Activated CD8-positive, alpha-beta memory T cell treated with anti-CD3 and anti-CD28 coated beads for 1 hour (primary cell): ENCODE measurements at places on chromosomes 11 and 22.

- no peak for DNase-seq
Measured at GRCh38 chr11:86046116-86046515, 22.8 kb downstream of the PICALM start.

DNA sequence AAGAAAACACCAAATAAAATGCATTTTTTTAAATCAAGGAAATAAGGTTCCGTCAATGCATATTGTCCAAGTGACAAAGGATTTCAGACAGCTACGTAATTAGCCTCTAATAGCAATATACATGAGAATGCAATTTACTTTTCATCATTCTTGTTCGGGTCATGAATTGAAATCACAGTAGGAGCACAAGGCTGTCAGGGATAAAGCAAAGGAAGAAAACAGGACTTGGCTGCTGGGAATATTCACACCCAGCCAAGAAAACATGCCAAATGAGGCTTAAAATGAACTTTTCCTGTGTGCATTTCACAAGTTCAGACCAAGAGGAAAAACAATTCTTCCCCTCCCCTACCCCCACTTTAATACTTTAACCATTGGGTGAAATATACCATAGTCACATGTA is 188.6 kb downstream of the CWF19L2 start:
- DNase-seq, result no peak

GRCh38 chr11:18383388-18384156 is 10.8 kb upstream of the LDHA start:
- DNase-seq, result peak; percentile 27

DNA sequence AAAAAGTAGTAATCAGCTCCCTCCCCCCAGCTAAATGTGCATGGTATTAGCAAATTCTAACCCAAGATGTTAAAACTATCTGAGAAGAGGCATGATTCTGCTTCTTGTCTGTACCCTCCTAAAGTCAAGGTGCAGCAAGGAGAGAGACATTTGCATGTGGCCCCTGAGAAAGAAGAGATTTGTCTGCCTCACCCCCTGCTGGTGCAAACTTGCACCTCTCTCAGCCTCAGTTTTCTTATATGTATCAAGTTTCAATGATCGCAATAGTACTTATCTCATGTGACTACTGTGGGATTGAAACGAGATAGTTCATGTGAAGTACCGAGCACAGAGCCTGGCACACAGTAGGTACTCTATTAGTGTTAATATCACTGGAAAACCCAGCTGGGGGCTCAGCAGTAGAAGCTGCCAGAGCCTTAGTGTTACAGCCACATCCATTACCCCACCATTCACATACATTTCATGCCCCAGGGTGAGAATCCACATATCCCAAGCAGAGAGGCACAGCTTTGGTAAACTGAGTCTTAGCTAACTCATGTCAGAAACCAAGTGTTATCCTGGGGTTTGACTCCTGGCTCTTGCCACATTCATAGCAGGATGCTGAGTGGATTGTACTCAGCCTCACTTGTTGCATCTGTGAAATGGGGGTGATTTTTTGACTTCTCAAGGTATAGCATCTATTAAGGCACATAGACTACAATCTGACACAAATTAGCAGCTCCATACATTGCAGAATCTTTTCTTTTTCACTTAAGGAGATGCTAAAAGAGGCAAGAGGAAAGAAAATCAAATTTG is 24.9 kb downstream of the CD44 start:
- no peak for DNase-seq

DNA sequence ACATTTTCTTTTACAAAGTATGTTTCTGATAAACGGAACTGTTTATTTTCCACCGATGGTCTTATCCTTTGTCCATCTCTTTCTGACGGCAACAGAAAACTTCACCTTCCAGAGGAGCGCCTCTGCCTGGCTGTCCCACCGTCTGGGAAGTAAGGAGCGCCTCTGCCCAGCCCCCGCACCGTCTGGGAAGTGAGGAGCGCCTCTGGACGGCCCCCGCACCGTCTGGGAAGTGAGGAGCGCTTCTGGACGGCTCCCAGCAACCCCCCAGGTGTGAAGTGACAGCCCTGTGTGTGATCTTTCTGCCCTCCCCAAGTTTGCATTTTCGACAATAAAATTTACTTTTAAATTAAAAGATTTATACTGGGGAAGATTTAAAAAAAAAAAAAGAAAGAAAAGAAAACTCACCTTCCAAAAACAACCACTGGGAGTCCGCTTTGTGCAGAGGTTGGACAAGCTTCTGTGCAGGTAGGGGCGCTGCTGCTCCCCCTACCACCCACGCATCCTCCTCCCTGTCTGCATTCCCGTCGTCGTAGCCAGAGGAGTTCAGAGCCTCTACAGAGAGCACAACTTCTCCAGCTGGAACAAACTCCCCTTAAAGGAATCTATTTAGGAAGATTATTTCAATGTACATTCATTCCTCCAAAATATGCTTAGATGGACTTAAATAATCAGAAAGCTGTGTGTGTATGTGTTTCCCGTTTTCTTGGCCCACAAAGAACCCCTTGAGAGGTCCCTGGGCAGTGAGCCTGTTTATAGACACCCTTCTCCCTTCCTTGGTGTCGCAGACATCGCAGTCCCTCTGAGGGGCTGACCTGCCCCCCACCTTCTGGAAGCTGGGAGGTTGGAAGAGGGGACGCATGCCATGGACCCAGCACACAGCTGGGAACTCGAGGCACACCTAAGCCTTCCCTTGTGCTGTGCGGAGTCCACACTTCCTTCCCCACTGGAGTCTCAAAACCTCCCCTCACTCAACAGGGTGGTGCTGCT is 849 bp upstream of the APOBEC3B start:
- no peak for DNase-seq

DNA sequence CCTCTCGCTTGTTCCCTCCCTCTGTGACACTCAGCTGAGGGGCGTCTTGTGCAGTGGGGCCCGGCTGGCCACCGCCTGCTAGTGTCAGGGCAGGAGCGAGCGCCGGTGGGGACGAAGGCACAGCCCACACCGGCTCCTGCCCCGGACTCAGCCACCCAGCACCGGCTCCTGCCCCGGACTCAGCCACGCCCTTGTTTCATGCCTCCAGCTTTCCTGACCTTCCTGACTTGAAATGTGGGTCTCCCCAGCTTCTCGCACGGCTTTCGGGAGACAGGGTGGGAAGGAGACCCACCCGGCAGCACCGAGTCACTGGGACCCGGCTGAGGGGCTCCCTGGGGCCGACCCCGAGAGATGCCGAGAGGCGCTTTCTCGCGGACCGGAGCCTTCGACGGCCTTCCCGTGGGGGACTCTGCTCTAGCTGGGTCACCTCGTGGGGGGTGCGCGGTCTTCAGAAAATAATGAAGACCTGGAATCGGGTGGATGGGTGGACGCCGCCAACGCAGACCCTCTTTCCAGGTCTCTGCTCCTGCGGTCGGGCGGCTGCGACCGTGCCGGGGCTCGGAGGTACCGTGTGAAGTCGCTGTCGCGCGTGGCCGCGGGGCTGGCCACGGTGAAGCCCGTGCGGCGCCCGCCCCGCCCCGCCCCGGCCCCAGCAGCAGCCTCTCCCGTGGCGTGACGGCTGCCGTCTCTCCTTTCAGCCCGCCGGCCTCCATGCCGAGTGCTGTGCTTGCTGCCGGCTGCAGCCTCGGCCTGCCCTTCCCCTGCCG is 10.2 kb downstream of the GLB1L2 start:
- no peak for DNase-seq

DNA sequence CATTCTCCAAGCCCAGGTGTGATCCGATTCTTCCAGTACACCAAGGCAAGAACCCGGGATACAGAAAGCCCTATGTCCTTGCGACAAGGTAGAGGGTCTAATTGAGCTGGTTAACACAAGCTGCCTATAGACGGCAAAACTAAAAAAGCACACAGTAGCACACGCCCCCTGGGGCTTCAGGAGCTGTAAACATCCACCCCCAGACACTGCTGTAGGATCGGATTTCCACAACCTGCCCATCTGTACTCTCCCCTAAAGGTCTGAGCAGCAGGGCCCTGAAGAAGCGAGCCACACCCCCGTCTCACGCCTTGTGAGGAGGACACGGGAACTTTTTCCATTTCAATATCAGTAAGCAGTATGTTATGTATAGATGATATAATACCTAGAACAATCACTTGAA is 624.7 kb downstream of the BUD13 start:
- DNase-seq, result no peak

DNA sequence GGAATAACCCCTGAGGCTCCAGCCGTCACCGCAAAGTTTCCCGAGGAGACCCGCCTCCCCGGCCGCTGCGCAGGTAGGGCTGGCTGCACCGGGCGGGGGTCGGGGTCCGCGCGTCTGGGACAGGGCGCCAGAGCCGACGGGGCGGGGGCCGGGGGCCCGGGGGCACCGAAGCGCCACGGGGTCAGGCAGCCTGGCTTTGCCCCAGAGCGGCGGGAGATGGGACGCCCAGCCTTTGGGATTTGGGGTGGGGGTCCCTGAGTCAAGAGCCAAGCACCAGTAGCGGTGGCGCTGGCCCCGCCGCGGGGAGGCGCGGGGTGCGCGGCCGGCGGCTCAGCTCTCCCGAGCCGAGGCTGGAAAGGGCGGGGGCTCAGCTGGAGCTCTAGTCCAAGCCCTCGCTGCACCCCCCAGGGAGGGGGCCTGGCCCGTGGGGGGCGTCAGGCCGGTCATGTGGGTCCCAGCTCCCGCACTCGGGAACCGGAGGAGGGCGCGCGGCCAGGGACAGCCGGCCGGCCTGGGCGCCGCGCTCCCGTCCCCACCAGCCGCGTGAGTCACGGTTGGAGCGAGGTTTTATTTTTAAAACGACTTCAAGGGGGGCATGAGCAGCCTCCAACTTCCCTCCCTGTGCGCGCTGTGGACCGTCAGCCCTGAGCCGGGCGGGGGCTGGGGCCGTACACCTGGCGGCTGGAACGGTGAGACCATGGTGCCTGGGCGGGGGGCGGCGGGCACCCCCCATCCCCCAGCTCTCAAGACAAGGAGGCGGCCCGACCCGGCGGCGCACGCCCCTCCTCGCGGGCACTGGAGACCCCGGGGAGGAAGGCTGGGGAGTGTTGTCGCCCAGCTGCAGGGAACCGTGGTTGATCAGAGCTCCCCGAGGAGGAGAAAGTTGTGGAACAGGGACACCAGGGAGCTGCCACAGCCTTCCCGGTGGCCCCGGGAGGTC is 626 bp downstream of the FLRT1 start:
- DNase-seq, result no peak

GRCh38 chr11:75631086-75631730 is 37.6 kb downstream of the MAP6 start:
- DNase-seq, result no peak
